NCI-H187 (cell line): ENCODE measurements at places on chromosomes 2 and 18.

DNA sequence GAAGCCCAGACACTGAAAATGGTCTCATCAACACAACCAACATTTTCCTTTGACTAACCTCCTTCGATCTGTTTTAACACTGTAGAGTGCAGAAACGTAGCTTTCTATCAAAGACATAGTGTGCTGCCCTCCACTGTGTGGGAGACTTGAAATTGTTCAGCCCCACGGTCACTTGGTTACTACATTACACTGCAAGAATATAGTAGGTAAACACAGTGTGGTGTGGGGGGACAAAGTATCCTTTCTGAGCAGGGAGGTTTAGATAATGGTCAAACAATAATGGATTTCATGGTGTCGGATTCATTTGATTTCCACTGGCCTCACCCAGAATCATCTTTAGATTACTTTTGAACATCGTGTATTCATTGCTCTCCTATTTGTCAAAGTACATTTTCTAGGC lies 181.0 kb downstream of the ERBB4 start:
- DNase-seq = no peak

GRCh38 chr2:168729455-168729854 lies 73.0 kb upstream of the NOSTRIN start:
- no peak for DNase-seq

DNA sequence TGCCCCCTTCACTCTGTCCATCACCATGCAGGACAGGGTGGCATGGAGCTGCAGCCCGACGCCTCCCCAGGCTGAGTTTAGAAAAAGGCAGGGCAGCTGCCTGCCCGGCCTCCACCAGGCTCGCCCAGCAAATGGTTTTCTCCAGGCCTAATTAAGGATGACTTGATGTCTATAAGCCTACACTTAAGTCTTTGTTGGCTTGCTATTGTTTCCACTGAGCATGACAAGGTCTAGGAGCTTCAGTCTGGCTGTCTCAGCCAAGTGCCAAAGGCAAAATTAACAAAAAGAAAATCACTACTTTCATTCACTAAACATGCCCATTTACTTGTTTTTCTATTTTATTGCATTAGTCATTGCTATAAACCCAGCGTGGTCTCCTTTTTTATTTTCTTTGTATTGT lies 372.2 kb downstream of the INSIG2 start:
- DNase-seq = no peak

DNA sequence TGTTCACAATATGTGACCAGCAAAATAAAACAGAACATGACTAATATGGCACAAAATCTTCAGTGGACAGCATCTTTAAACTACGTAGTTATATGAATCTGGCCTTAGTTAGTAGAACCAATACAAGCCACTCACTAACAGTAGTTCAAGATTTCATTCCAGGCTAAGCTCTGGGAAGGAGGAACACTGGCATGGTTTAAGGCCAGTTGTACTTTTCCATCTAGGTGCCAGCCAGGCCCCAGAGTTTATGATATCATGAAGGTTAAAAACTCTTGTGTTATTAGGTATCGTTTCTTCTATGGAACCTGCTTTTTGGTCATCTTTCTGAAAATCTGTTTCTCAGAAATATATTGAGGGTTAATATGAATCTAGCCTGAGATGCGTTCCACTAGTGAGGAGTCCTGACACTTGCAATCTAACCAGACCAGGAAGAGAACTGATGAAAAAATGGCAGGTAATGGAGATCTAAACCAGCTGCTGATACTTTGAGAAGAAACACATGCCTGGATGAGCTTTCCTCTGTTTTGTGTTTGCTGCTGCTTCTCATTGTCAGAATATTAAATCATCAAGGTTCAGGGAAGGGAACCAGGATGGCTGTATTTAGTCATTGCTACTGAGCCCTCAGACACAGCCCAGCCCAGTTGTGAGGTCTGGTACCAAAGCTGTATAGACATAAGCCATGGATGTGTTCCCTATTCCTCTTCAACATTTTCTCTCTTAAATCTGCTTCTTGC lies 182.8 kb upstream of the SETBP1 start:
- DNase-seq = no peak

DNA sequence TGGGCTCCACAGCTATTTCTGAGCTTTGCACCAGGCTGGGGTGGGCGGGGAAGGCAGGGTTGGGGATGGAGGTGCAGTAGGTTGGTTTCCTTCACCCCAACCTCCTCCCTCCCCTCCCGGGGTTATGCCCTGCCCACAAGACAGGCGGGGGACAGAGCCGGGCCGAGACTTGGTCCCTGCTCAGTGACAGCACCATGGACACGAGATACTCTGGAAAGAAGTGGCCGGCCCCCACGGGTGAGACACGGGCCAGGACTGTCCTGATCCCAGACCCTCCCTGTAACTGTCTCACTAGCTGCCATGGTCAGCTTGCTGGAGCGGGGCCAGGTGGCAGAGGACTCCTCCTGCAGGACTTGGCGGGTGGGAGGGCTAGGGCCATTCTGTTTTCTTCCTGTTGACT lies 59.7 kb downstream of the DYSF start:
- no peak for DNase-seq

GRCh38 chr2:178269438-178270224 lies 75.3 kb downstream of the OSBPL6 start:
- DNase-seq = no peak

DNA sequence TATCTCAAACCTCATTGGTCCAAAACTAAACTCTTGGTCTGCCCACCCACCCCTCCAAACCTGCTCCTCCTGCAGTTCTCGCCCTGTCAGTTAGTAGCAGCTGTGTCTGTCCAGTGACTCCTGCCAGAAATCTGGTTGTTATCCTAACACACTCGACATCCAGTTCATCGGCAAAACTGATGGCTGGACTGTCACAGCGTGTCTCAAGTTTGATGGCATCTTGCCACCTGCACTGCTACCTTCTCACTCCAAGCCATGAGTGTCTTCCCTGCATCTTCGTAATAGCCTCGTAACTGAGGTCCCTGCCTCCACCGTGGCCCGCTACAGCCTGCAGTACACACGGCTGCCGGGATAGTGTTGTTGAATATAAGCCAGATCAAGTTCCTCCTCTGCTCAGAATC lies 470.1 kb upstream of the RAB12 start:
- DNase-seq = no peak

- no peak for DNase-seq
Measured at GRCh38 chr2:205637320-205637602, 45.0 kb upstream of the NRP2 start.

GRCh38 chr2:12210016-12210933 lies 463.8 kb downstream of the LPIN1 start:
- DNase-seq = no peak

- DNase-seq = no peak
Measured at GRCh38 chr2:196279541-196279940, 108.2 kb upstream of the STK17B start.

DNA sequence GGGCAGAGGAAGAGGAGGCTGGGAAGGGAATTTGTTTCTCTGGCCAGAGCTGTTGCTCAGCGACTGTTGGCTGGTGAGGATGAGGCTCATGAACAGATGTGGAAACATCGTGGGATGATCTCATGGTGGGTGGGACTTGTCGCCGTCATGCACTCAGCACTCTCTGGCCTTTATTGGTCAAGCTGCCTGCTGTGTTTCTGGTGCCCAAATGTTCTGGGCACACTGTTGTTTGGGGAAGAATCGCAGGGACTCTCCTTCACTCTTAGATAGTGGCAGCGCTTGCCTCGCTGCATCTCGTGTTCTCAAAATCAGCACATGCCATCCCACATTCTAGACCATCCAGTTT lies 145.6 kb downstream of the AGAP1 start:
- no peak for DNase-seq

DNA sequence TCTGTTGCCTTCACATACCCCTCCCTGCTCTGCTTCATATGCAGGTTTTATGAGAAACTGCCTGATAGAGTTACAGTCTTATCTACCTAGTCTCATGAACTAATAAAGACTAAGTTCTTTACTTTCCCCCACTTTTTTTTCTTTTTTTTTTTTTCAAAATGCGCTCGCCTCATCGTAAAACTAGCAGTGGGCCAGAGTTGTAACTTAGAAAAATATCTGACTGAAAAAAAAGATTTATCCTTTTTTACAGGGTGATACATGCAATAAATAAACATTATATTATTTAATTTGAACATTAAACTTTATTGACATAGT lies 52.9 kb upstream of the STAT1 start:
- no peak for DNase-seq

DNA sequence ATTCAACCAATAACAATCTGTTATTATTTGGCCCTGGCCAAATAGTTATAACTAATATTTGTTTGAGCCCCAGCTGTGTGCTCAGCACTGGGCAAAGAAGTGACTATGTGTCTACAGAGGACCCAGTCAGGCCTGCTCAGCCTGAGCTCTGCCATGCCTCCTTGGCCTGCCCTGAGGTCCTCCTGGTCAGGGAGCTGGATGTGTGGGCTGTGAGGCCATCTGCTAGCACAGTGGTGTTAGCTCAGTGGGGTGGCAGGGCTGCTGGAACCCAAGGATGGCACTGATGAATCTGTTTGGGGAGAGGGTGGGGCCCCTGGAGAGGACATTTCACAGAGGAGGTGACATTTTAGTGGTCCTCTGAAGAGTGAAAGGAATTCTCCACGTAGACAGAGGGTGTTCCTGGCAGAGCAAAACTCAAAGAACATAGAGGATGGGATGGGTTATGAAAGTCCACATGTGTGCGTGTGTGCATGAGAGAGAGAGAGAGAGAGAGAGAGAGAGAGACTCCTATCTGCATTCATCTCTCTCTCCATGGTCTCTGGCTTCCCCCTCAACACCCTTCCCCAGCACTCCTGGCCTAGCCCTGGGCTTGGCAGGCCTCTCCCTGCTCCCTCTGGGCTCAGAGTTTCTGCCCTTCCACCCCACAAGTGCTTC lies 21.2 kb upstream of the ATOH8 start:
- DNase-seq = no peak

- DNase-seq = no peak
Measured at GRCh38 chr2:30955516-30956132, 148.4 kb upstream of the CAPN13 start.

GRCh38 chr18:74610860-74611259 lies 13.2 kb downstream of the ZNF407 start:
- no peak for DNase-seq

DNA sequence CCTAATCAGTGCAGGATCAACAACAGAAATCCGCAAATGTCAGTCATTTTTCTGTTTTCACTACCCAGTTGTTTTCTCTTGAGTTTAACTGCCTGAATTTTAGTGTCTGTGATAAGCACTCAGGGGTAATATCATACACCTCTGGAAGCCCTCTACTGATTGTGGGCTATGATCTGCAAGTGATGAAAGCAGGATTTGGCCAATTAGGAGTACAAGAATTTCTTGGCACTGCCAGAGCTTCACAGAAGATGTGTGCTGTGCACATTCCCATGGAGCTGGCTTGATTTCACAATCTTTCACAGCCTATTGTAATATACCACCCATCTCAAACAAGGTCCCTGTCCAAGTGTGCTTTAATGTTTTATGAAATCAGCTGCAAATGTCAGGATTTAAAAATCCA lies 27.3 kb upstream of the TDRD15 start:
- no peak for DNase-seq

- no peak for DNase-seq
Measured at GRCh38 chr2:232333361-232334135, 45.0 kb upstream of the ALPP start.

- peak; percentile 62 for DNase-seq
Measured at GRCh38 chr2:121095257-121096080, 189.5 kb downstream of the TFCP2L1 start.

- no peak for DNase-seq
Measured at GRCh38 chr2:54981385-54981784, 68.9 kb downstream of the RTN4 start.

DNA sequence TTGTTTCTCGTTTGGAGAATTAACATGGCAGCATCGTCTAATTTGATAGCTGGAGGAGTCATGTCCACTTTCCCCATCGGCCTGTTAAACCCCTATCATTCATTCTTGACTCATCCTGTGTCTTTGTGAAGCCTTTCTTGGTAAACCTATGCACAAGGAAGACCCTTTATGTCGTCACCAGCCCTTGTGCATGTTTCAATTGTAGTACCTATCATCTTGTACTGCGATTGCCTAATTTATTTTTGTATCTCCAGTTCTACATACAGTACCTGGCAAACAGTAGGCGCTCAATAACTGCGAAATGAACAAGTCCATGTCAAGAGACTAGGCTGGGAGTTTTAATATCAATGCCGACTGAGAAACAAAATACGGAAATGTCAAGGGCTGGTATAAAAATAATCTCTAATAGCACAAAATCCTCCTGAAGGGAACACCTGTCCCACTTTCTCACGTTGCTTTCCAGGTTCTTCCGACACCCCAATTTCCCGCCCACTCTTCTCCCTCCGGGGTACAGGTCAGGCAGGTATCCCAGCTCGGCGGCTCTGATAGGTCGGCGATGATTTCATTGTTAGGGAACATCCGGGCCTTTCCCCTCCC lies 1.3 kb upstream of the PPM1B start:
- no peak for DNase-seq

DNA sequence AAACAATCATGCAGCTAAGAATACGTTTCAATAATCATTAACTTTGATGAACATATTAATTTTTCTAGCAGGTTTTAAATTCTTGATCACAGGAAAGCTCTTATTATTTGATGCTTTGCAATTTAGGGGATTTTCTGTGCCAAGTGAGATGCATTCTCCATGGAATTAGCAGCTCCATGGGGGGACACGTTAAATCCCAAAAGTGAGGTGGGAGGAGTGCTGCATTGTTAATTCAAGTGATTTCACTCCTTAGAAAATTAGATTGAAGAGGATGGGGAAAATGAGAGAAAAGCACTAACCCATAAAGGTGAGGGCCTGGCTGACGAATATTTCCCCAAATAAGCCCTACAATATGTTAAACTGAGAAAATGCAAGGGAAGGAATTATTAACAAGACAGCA lies 69.2 kb downstream of the ACVR1C start:
- DNase-seq = no peak

- no peak for DNase-seq
Measured at GRCh38 chr2:134127496-134127895, 126.4 kb upstream of the MGAT5 start.

- DNase-seq = no peak
Measured at GRCh38 chr2:52805901-52806410, 961.6 kb upstream of the CHAC2 start.

DNA sequence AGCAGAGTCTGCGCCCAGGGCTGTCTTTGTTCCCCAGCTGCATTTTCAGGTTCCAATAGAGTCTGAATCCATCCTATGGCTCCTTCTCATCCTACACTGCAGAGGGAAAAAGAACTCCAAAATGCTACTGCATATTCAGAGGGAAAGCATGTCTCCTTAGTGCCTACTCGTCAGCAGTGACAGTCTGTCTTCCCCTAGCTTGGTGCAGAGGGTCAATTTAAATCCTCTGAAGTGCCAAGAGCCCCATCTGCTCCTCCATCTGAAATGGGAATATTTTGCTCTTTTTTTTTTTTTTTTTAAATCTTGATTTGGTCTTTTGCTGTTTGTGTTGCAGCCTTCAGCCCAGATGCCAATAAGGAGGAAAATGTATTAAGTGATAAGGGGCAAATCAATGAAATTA lies 199.3 kb downstream of the RNF144A start:
- DNase-seq = no peak

- no peak for DNase-seq
Measured at GRCh38 chr2:168853471-168853870, 36.8 kb downstream of the SPC25 start.
